Inflammatory macrophage treated with lipopolysaccharide for 4 hours (primary cell): ENCODE measurements at places on chromosomes 5 and 9.

DNA sequence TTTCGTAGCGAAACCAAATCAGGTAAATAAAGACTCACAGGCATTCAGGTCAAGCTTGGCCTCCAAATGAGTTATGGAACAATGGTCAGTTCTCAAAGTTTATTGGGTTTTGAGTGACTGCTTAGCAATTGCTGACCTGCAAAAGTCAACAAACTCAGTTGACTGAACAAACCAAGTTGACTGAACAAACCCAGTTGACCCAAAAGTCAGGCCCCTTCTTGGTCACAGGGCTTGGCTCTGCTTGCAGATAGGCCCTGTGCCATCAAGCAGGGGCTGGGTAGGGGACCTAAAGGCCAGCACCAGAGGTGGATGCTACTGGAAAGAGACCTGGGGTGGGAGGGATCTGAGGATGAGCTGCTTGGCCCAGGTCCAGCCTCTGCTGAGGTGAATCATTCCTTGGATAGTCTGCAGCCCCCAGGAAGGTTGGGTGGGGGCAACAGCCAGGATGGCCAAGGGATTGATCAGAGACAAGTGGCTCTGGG, 64.6 kb downstream of the GADD45G start:
- no peak for DNase-seq

DNA sequence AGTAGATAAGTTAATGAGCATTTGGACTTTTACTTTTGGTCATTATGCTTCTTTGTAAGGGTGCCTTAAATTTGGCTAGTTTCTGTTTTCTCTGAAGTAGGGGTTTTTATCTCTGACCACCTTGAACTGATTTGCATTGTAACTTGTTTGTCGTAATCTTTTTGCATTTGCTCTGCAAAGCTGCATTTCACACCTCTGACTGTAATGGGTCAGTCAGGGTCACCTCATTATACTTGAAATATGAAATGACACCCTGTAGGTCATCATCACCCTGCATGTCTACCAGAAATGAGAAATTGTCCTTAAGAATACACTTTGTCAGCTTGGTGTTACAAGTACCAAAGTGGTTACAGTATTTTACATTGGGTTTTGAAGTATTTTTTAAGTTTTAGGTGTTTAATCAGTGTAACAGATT, 74.0 kb downstream of the KCNN2 start:
- no peak for DNase-seq

GRCh38 chr5:165231821-165232508, 1726.5 kb downstream of the MAT2B start:
- no peak for DNase-seq

DNA sequence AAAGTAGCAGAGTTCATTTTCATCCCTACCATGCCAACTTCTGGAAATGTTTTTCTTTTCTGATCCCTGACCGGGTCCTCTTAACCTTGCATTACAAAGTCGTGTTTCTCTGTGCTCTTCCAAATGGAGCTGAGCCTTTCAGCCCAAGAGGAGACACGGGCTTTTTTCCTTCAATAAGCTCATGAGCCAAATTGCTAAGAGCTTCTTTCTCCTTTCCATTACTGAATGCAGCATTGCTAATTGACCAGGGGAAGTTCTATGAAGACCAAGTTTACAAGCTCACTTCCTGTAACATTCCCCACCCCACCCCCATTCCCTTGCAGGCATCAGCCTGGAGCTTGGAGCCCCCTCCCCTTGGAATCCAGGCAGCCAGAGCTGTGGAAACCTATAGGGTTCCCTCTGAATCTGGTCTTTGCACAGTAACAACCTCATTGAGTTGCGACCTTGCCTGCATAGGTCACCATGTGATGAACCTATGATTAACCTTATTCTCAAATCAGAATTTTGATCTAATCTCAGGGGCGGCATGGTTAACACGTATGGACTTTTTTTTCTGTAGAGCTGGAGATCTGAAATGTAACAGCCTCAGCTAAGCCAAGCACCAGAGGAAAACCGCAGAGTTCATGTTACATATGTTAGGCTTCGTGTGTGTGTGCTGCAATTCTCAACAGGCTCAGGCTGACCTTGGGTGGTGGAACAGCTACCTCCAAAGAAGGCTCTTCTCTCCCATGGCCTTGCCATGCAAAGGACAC, 395.7 kb upstream of the ZNF462 start:
- DNase-seq: no peak

- peak; percentile 68 for DNase-seq
Observed at GRCh38 chr5:172958331-172959046, 735 bp upstream of the RPL26L1 start.

DNA sequence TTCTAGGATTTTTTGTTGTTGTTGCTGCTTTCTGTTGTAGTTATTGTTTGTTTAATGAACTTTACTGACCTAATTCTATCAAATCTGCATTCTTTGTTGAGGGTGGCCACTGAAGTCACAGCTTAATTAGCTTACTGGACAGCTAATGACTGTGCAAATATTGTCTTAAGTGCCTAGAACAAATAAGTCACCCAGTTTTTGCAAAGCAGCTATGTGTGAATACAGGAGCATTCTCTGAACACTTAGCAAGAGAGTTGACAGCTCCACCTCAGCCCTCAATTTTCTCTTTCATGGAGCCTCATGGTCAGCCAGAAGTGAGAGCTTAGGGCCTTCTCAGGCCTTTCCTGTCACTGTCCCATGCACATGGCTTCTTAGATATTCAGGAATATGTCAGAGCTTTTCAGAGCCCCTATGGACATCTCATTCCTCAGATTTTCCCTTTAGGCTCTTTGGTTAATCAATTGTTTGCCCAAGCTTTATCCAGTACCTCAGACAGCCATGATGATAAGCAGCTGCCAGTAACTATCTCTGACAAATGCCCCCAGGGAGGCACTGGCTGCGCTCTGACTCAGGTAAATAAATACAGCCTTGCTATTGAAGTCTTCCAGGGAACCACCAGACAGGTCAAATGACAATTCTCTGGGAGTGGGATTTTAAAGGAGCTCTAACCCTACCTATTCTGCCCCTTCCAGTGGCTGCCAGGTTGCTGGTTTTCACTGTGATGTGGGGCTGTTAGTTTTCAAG, 241.4 kb upstream of the IL12B start:
- DNase-seq: no peak

DNA sequence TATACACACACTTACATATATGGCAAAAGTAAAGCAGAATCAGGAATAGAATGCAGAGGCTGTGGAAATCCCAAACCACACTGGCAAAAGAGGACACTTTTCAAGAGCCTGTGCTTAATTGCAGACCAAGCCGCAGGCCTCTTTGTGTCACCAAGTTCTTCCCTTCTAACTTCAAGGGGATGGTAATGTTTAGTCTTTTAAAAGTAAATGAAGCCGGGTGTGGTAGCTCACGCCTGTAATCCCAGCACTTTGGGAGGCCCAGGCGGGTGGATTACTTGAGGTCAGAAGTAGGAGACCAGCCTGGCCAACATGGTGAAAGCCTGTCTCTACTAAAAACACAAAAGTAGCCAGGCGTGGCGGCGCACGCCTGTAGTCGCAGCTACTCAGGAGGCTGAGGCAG, 28.7 kb downstream of the ROR2 start:
- DNase-seq: no peak

DNA sequence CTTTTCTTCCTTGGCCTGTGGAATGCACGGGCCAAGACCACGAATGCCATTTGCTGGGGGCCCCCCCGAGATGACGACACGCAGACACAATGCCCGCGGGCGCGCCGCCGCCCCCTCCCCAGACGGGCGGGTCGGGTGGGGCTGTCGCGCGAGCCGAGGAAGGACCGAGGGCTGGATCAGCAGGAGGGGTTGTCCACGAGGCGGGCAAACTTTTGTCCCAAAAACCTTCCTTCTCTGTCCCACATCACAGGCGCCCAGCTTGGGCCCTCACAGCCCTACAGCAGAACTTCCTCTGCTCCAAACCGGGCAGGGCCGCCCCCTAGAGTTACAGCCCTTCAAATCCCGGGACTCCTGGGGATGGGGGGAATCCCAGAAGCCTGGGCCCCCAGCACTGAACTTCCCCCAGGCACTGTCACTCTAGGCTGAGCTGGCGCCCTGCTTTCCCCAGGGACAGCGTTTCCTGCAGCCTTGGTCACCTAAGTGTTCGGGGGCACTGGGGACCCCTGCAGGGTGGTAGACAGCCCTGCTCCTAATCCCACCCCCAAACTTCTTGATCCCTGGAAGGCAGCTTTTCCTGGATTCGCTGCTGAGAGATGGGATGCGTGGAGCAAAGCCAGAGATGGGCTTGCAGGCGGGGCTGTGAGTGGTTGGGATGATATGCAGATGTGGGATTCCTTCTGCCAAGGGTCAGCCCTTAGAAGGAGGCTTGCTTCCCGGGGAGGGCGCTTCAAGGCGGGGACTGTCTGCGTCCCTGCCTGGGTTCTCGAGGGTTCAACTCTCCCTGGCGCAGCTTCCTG, 980 bp downstream of the COL5A1 start:
- no peak for DNase-seq

- no peak for DNase-seq
Observed at GRCh38 chr9:11973511-11973910, 719.7 kb upstream of the TYRP1 start.

DNA sequence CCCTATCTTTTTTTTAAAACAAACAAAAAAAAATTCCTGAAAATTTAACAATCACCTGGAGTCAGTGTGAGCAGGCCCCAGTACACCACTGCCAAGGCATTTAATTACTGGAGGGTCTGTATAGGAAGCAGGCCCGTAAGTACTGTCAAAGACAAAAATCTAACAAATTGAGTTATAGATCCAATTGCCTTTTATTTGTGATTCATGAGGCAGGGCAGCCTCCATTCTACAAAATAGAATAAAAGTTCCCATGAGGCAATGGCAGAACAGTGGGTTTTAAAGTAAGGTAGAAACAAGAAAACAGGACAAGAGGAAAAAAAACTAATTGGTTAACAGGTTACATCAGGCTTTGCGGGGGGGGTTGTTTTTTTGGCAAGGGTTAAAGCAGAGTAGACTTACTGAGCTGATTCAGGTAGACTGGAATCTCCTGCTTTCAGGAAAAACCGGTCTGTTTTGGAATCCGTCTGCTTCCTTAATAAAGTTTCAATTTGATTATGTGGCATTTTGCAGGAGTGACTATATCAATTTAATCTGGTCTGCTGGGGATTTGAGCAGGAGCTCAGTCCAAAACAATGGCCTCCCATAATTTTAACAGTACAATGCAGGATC, 48.9 kb downstream of the AUH start:
- DNase-seq: no peak

DNA sequence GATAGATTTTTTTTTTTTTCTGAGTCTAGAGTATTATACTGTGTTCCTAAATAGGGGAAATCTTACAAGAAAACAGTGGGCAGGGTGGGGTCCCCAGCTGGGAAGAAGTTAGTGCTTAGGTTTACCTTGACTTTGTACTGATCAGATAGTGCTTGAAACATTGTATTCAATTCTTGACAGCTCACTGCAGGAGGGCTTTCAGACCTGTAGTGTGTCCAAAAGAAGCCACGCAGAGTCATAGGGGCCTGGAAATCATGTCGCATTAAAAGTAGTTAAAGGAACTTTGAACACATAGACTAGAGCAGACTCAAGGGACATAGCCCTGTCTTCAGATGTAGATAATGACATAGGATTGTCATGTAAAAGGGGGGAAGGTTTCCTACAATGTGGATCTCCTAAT, 215.4 kb upstream of the NR4A3 start:
- DNase-seq: no peak

- no peak for DNase-seq
Observed at GRCh38 chr5:170288551-170288950, 9.0 kb downstream of the LCP2 start.

DNA sequence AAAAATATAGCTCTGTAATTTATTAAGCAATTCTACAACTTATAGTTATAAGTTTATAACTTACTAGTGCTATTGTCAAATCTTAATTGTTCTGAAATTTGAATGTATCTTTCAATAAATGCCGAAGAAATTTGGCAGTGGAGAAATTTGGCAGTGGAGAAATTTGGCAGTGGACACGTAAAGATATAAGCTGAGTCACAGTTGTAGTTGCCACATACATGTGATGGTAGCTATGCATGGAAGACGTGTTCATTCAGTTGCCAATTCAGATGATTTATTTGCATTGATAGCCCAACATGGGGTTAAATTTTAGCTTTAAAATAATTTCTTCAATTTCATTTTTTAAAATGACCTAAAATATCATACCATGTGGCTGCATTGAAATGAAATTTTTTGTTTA, 127.8 kb upstream of the NR4A3 start:
- no peak for DNase-seq

GRCh38 chr9:72909428-72909827, 43.4 kb downstream of the ALDH1A1 start:
- DNase-seq: no peak

DNA sequence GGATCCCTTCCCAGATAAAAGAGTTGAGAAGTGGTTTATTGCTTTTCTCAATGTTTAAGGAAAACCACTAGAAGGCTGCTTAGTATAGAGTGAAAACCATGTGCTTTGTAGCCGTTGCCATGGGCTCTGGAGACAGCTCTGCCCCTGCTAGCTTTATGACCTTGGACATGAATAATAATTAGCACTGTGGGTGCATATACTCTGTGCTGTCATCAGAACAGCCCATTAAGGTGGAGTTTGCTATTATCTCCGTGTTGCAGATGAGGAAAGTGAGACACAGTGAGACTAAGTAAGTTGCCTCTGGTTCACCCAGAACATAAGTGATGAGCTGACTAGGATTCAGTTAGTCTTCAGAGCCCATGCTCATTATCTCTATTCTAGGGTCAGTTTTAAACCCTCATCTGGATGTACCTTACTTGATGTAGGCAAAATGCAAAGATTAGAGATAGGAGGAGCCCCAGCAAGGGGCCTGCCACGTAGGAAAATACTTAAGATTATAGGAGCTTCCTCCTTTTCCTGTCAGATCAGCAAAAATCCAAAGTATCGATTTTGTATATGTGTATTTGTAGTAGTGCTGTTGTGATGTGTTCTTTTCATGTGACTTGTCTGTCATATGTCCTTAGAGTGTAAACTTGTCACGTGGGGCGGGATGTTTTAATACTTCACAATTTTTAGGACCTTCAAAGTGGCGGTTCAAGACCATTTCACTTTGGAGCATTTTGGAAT, 102.5 kb downstream of the TLE4 start:
- no peak for DNase-seq

- no peak for DNase-seq
Observed at GRCh38 chr5:10932426-10932825, 171.4 kb upstream of the DAP start.

- no peak for DNase-seq
Observed at GRCh38 chr5:138840103-138840502, 35.0 kb downstream of the LRRTM2 start.

GRCh38 chr5:128062172-128062746, 21.3 kb upstream of the SLC12A2 start:
- no peak for DNase-seq

DNA sequence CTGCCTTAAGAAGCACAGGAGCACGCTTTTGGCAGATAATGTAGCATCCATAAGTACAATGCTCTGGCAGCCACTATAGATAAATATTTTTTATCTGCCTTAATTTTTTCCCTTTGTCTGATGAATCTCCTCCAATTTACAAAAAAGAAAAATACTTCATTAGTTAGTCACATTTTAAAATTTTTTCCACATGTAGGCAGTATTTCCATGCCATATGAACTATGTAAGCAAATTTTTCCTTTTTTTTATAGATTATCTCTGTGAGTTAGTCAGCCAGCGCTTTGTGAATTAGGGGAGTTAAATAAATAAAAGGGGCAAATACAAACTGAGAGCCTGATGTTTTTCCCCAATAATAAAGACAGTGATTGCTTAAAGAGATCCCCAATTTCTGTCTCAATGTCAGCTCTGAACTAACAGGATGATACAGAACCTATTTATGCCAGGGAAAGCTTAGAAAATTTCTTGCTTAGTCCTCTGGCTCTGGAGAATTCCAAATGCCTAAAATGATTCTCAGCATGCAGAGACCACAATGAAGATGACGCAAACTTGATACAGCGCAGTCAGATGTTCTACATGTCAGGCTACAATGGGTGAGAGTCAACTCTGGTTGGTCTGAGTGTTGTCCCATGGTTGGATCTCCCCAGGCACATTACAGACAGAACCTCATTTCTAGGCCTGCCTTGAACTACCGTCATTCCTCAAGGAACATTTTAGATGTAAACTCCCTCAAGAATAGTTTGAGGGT, 390.4 kb upstream of the CDH6 start:
- DNase-seq: no peak
